NCI-H146 (cell line): ENCODE measurements at places on chromosomes 11 and 22.

DNA sequence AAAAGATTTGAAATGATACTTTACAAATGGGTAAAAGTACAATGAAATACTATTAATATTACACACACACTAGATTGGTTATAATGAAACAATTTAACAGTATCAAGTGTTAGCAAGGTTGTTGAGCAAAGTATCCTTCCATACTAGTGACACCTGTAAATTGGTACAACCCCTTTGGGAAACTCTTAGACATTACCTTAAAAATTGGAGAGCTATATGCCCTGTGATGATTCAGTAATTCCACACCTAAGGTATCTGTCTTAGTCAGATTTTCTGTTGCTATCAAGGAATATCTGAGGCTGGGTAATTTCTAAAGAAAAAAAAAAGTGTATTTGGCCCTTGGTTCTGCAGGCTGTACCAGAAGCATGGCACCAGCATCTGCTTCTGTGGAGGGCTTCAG, 7.4 kb upstream of the GDPD4 start:
- DNase-seq = no peak

DNA sequence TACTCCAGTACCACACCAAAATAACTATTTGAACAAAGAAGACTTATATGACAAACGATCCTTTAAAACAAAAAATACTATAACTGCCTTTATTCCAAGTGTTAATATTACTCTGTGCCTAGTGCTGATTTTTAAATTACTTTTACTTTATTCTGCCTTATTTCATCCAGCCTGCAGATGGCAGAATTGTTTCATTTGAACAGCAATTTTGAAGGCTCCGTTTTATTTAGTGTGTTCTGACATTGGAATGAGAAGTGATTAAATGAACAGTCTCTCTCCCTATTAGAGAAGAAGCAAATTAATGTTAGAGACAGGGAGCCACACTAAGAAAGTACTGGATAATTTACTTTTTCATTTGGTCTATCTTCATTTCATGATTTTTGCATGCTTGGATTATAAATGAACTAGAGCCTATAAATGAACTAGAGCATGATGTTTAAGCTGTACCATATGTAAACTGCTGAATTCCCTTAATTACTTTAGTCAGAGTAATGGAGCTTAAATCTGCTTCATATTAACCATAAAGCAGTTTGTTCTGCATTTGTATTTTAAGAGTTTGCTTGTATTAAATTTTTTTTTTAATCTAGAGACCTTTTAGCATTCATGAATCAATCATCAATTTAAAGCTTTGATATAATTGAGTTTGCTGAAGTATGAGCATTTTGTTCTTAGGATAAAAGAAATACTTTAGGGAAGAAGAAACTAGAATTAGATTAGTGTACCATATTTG, 9.8 kb downstream of the PDHX start:
- peak; percentile 32 for DNase-seq

DNA sequence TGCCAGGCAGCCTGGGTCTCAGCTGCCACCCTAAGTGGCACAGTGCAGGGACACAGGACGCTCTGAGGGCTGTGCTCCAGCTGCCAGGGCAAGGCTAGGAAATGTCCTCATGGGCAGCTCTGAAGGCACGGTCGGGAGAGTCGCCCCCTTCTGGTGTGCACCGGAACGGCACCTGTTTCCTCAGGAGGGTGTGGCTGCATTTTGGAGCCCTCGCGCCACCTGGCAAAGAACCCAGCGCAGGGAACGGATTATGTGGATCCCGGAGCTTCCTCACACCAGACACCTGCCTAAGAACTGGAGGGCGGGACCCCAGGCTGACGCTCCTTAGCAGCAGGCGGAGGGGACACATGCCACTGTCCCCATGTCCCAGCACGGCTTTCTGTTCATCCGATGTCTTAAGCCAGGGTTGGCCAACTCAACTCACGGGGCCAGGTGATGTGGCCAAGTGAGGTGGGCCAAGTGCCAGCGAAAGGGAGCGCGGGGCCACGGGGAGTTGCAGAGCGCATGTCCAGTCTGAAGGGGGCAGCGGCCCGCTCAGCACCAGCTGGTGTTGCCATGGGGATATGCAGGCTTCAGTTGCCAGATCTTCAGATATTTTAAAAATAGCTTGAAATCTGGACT, 5.1 kb upstream of the SLC22A8 start:
- DNase-seq = no peak

- DNase-seq = no peak
These were observed 61.4 kb downstream of the SLC1A2 start for GRCh38 chr11:35357923-35358322.

GRCh38 chr11:76107971-76108370, 98.3 kb downstream of the WNT11 start:
- no peak for DNase-seq

- DNase-seq = no peak
These were observed 1.6 kb downstream of the IL2RB start for GRCh38 chr22:37148031-37148651.

GRCh38 chr11:115407496-115407895, 96.7 kb downstream of the CADM1 start:
- DNase-seq = no peak

DNA sequence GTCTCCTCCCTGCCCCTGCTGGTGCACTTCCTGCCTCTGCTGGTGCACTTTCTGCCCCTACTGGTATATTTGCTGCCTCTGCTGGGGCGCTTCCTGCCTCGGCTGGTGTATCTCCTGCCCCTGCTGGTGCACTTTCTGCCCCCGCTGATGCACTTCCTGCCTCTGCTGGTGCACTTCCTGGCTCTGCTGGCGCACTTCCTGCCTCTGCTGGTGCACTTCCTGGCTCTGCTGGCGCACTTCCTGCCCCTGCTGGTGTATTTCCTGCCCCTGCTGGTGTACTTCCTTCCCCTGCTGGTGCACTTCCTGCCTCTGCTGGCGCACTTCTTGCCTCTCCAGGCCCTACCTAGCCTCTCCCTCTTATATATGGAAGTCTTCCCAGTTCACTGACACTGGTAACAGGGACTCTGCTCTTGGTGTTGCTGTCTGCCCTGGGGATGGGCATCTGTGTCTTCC, 10.1 kb downstream of the MTFP1 start:
- DNase-seq = no peak

GRCh38 chr22:36201630-36202319, at the start of gene APOL4:
Gene APOL4 (minus strand): TSS chr22:36201809. CDS start chr22:36201734, 75 bp downstream.
- peak; percentile 13 for DNase-seq

DNA sequence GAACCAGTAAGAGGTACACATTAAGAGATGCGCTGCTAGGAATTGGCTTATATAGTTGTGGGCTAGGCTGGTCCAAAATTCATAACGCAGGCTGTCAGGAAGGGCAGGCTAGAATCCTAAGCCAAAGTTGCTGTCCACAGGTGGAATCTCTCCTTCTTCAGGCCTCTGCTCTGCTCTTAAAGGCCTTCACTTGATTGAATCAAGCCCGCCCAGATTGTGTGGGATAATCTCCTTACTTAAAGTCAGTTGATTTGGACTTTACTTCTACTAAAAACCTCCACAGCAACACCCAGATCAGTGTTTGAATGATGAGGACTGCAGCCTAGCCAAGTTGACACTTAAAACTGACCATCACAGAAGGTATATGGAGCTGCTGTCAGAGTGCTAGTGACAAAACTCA, 68.8 kb downstream of the LRRC32 start:
- no peak for DNase-seq

DNA sequence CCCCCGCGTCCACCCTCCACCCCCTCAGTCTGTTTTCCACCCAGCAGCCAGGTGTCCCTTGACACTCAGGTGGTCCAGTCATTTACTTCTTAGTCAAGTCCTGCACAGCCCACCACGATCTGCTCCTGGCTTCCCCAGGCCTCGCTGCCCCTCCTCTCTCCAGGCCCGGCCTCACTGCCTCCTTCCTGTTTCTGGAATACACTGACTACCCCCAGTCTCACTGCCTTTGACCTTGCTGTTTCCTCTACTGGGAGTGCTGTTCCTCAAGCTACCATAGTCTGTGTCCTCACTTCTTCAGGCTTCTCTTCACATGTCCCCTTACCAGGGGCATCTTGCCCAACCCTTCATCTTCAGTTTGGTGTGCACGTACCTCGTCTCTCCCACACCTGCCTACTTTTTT, 7.4 kb downstream of the MCM5 start:
- DNase-seq = no peak

- no peak for DNase-seq
These were observed 21.5 kb upstream of the MMP7 start for GRCh38 chr11:102552020-102552419.

- DNase-seq = no peak
These were observed 301.8 kb downstream of the NTM start for GRCh38 chr11:131672191-131672590.

- peak; percentile 31 for DNase-seq
These were observed 162.1 kb upstream of the RASSF10 start for GRCh38 chr11:12846786-12847615.

DNA sequence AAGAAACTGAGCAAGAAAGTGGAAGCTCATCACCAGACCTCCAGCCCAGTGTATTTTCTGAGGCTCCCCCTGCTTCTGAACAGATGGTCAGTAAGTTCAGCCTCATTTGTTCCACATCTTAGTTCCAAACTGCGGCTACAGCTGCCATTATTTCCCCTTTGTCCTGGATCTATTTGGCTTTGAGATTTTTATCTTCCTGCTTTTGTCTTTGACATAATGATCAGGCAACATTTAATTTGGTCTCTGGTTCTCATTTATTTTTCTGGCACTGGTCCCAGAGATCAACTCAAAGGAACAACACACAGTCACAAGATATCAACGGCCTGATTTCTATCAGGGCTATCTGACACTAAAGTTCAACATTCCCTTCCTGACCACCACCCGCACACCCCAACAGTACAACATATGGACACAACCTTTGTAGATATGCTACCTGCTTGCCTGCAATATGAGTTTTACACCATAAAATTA, 137.5 kb downstream of the FAM76B start:
- DNase-seq = peak; percentile 4

GRCh38 chr22:32144496-32145274, 14.4 kb downstream of the C22orf42 start:
- no peak for DNase-seq

DNA sequence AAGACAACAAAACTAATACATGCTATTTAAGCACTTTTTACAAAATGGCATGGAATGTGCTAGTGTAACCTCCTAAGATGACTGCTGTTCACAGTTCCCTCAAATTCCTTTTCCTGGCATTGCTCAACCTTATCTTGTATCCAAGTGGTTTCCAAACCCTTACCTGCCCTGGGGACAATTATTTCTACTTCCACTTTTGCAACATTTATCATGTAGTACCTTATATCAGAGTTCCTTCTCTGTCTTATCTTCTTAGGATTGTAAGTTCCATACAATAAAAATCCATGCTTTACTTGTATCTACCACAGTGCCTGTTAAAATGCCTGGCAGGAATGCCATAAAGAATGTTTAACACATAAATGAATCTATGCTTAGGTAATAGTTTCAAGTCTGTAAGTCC, 109.2 kb upstream of the MTMR2 start:
- no peak for DNase-seq

DNA sequence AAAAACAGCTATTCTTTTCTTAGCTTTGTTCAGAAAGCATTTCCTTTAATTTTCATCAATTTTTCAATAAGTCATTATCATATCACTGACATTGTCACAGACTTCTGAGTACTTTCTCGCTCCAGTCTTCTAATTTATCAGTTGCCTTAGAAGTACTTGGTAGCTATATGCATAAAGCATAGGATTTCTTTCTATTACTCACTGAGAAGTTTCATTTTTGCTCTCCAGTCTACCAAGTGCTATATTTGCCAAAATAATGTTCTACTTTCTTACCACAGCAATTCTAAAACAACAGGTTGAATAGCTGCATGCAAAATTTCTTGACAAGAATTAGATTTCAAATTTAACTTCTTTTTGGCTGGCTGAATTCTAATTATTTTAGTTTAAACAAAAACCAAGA, 116.3 kb downstream of the STK33 start:
- no peak for DNase-seq
